Ureter (tissue), 1 donor: ENCODE measurements at places on chromosomes 1 and 21. TPM values are rescaled to one million over a fixed set of nuclear protein-coding genes. Genes with fewer than 3 reads are reported as not detected.

HES2 gene
- total RNA-seq = 2.1 TPM

DNA sequence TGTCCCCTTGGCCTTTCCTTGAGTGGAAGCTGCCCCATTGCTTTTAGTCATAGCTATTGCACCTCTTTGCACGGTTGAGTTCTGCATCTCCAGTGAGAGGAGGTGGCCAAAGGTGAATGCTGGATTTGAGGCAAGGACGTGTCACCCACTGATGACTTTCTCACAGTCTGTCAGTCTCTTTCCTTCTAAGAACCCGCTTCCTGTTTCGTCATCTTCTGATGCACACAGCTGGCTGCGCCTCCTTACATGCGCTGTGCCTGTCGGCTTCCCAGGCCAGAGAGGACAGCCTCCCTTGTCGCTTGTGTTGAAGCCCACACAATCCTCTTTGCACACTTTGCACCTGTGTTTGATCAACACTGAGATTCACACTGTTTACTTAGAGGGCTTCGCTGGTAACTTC is 41.8 kb upstream of the PWP2 start:
- DNase-seq = no peak

GNG4 gene
- not detected for total RNA-seq

SLC25A34 gene
- total RNA-seq = 3.9 TPM

- no peak for DNase-seq
These were observed 86.5 kb downstream of the LACTBL1 start for GRCh38 chr1:22886211-22886610.

DNA sequence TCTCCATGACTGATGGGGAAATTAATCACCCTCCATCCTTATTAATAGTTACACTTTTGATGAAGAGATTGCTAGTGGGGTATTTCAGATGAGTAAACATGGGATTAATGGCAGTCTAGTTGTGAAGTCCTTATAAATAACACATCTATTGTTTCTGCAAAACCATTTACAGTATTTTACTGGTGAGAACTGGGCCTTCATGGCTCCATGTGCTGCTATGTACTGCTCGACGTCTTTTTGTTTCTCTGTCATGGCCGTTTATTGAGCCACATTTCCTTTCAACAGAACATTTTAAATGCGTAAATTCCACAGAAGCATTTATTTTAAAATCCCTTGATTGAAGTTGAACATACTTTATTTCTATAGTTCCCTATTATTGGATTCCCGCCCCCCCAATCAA is 34.5 kb downstream of the SPEN start:
- DNase-seq = no peak

GRCh38 chr1:11735531-11735853 is 444 bp upstream of the AGTRAP start:
- no peak for DNase-seq

DNA sequence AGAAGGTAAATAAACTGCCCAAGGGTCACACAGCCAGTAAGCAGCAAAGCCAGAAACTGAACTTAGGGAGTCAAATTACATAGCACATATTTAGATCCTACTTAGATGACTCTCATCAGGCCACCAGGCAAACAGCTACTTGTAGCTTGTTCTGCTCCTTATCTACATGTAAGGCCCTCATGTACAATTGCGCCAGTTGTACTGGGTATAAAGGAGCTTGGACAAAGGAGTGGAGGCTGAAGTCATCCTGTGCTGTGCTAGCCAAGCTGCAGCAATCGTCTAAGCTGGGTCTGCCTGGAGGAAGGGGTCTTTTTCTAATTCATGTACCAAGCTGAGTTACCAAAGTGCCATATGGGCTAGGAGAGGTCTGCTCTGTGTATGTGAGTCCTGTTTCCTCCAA is 12.8 kb downstream of the ETNK2 start:
- no peak for DNase-seq

SMIM1 gene
- 9.6 TPM for total RNA-seq

GRCh38 chr1:960363-961131 is at the start of gene KLHL17:
Gene KLHL17 (plus strand): TSS chr1:960584. CDS start chr1:960694, 110 bp downstream.
- DNase-seq = no peak

GRCh38 chr1:162383516-162383915 is 2.0 kb downstream of the C1orf226 start:
- no peak for DNase-seq

IGSF21 gene
- total RNA-seq = 6.6 TPM

SYCP1 gene
- not detected for total RNA-seq

DNA sequence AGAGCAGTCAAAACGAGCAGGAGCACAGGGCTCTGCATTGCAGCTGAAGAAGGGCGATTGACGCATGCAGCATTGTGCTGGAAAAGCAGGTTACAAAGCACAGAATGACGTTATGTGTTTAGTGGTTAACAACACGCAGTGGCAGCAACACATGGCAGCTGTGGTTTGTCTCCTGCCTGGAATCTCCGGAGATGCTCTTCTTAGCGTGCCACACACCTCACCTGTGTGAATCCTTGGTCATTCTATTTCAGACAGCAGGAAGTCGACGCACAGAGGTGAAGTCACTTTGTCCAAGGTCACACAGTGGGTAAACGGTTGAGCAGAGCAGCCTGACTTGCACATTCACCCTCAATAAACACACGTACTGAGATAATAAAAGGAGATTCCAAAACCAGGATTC is 14.7 kb downstream of the OBSCN start:
- DNase-seq = no peak

INAVA gene
- 83.2 TPM for total RNA-seq

TCHHL1 gene
- total RNA-seq = not detected

- DNase-seq = no peak
These were observed 99.1 kb downstream of the CLEC20A start for GRCh38 chr1:178397678-178398077.

CR2 gene
- total RNA-seq = not detected

- DNase-seq = no peak
These were observed 178.1 kb upstream of the NRIP1 start for GRCh38 chr21:15242906-15243305.

C1orf35 gene
- total RNA-seq = 16.5 TPM

VSIG8 gene
- not detected for total RNA-seq

MUL1 gene
- total RNA-seq = 29.9 TPM

DNA sequence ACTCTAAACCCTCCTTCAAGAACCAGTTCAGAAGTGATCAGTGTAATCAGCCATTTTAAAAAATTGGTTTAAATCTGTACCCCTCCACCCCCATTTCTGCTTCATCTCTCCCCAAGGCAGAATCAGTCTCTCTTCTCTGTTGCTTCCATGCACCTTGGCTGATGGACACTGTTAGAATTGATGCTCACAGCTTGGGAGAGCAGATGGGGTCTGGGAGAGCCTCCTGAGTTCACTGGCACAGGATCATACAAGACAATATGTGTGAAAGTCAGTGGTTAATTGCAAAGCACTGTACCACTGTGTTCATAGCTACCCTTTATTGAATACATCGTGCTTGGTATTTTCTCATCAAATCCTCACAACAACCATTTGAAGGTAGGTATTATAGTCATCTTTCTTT is 140.9 kb downstream of the ROR1 start:
- no peak for DNase-seq

DNA sequence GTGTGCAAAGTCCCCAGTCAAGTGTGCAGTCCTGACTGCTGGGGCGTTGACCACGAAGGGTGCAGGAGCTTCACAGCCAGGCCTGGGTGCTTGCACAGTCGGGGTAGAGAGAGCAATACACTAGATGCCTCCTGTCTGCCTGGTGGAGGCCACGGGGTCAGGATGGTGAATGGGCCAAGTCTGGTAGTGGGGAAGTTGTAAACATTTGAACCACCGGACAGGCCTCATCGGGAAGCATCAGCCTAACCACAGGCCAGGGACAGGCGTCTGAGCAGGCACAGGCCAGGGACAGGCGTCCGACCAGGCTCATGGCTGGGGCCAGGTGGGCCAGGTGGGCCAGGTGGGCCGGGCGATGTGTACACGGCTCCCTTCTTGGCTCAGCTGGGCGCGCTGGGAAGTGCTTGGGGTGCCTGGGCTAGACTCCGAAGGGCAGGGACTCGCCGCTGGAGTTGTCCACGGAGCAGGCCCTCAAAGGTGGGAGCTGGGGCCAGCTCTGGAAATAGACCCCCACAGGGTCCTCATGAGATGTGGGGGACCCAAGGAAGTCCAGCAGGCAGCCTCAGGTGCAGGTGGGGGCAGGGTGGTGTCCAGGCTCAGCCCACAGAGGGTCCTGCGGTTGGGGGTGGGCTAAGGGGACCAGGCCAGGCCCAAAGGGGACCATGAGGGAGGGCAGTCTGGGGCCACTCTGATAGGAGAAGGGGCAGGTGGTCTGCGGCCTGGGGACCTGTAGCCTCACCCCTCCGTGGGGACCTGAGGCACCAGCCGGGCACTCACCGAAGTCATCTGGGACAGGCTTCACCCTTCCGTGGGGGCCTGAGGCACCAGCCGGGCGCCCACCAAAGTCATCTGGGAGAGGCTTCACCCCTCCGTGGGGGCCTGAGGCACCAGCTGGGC is 15.0 kb downstream of the COL6A1 start:
- DNase-seq = peak; percentile 42

DNA sequence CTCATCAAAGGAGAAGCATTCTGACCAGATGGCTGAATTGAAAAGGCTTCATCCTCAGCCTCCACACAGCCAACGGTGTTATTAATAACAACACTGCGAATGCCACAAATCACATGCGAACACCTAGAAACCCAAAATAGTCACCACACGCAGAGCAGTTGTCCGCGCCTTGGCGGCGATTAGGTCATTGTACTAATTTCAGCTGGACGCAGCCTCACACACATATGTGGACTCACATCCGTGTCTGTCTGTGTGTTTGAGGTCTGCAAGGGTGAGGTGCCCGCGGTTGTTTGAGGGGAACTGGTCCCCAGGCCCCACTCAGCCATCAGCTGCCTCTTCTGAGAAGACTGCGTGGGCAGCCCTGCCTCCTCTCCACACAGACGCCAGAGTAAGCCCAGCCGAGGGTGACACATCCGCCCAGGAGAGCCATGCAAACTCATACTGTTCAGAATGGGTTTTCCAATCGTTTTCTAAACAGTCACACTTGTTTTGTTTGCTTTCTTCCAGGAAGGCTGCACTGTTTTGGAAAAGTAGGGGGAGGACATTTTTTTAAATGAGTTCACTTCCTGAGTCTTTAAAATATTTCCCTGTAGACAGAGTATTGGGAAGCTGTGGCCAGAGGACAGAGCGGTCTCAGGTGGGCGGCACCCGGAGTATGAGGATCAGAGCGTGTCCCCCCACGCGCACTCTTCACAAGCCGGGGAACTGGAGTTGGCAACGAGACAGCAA is 53.4 kb downstream of the TOMM20 start:
- DNase-seq = no peak

USP48 gene
- 93.8 TPM for total RNA-seq

SPRR2A gene
- total RNA-seq = 0.96 TPM

DNA sequence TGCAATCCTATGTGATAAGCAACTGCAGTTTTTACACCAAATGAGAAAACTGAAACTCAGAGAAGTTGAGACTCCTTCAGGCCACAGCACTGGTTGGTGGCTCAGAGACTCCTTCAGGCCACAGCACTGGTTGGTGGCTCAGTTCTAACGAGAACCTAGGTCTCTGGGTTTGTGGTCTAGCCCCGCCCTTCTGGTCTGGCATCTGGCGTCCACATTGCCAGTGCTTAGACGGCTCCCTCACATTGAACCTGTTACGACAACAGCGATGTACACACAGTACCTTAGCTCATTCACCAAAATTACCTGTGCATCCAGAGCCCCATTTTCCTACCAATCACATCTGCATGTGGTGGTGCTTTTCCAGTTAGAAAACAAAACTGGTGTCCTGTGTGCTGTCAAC is 66.1 kb downstream of the NID1 start:
- DNase-seq = no peak

DNA sequence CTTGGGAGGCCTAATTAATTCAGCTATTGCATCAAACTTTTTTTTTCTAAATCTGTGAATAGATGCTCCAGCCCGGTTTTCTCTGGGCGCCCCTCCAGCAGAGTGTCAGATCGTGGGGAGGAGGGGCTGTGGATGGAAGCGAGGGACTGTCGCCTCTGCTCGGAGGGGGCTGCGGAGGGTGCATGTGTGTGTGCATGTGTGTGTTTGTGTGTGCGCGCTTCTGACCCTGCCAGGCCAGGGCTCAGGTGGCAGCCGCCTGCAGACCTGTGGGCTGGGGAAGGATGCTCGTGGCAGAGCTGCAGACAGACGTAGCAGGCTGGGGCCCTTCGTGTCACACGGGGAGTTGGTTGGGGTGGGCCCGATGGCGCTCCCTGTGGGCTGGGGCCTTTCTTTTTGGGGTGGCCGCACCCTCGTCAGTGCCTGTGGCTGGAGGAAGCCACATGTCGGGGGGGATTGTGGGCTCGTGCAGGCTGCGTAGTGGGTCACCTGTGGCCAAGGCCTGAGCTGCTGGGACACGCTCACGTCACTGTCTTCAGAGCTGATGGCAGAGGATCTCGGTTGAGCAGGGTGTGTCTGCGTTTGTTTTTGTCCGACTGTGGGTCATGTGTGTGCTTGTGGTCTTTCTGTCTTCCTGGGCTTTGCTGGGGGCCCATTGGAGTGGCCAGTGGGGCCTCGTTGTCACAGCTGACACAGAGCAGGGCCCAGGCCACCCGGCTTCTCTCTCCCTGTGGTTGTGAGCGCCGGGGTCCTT is 2.8 kb downstream of the SKI start:
- DNase-seq = peak; percentile 45

DNA sequence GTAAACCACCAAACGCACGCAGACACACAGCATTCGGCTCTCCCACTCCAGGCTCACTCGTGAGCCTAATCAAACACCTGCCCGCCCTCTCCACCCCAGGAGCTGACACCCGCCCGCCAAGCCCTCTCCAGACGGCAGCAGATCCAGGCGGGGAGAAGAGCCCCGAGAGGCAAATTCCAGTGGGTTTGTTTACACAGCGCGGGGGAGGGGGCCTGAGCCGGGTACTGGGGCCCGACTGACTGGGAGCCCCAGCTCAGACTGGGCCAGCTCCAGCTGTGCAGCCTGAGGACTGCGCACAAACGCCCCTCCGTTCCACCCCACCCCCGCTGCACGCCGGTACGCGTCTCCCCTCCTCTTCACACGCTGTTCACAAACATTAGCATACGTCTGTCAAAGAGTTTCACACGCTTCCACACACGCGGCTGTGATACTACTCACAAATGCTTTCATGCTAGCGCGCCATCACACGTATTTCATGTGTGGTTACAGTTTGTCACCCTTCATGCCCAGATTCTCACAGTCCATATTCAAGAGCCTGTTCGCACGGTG is 1.0 kb upstream of the EFNA1 start:
- peak; percentile 58 for DNase-seq

GRCh38 chr1:52368383-52369172 is 2.6 kb upstream of the CC2D1B start:
- DNase-seq = peak; percentile 60

WNT2B gene
- 5.6 TPM for total RNA-seq

NCAM2 gene
- total RNA-seq = 3.7 TPM

GRCh38 chr21:16538405-16538804 is 808.6 kb downstream of the USP25 start:
- DNase-seq = no peak

DNA sequence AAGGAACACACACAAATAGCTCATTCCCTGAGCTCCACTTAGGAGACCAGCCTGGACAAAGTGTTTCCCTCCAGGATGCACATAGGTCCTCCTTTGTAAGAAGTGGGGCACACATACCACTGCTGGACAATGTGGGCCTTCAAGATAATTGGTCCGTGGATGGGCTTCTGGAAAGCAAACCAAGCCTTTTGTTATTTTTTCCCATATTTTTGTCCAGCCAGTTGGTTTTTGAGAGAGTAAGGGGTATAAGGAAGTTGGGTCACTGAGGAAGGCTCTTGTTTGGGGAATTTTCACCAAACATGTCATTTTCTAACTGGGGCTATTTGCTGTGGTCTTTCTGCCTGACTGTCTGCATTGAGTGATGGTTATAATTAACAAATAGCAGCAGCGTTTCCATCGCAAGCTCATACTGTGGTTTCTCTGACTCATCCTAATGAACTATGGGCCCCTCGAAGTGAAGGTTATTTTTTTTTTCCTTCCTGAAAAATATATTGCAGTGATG is 306.3 kb upstream of the DUSP10 start:
- DNase-seq = no peak

MRPL24 gene
- 91.6 TPM for total RNA-seq

GRCh38 chr1:113675302-113675701 is 84.0 kb downstream of the PHTF1 start:
- DNase-seq = no peak
